ENCODE measurements at places on chromosomes 11 and 22.

- no peak for DNase-seq
Measured at GRCh38 chr11:9803685-9804418, 140.0 kb downstream of the SWAP70 start.

DNA sequence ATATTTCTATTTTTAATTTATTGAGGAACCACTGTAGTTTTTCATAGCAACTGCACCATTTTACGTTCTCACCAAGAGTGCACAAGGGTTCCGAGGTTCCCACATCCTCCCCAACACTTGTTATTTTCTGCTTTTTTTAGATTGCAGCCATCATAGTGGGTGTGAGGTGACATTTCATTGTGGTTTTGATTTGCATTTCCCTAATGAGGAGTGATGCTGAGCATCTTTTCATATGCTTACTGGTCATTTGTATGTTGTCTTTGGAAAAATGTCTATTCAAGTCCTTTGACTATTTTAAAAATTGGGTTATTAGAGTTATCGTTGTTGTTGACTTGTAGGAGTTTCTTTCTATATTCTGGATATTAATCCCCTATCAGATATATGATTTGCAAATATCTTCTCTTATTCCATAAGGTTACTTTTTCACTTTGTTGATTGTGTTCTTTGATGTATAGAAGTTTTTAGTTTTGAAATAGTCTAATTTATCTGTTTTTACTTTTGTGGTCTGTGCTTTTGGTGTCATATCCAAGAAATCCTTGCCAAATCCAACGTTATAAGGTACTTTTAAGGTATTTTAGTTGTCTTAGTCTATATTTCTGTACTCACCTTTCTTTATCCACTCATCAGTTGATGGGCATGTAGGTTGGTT is 9.0 kb downstream of the NEAT1 start:
- no peak for DNase-seq

- DNase-seq = no peak
Measured at GRCh38 chr11:105274631-105275030, 135.1 kb upstream of the CARD18 start.

DNA sequence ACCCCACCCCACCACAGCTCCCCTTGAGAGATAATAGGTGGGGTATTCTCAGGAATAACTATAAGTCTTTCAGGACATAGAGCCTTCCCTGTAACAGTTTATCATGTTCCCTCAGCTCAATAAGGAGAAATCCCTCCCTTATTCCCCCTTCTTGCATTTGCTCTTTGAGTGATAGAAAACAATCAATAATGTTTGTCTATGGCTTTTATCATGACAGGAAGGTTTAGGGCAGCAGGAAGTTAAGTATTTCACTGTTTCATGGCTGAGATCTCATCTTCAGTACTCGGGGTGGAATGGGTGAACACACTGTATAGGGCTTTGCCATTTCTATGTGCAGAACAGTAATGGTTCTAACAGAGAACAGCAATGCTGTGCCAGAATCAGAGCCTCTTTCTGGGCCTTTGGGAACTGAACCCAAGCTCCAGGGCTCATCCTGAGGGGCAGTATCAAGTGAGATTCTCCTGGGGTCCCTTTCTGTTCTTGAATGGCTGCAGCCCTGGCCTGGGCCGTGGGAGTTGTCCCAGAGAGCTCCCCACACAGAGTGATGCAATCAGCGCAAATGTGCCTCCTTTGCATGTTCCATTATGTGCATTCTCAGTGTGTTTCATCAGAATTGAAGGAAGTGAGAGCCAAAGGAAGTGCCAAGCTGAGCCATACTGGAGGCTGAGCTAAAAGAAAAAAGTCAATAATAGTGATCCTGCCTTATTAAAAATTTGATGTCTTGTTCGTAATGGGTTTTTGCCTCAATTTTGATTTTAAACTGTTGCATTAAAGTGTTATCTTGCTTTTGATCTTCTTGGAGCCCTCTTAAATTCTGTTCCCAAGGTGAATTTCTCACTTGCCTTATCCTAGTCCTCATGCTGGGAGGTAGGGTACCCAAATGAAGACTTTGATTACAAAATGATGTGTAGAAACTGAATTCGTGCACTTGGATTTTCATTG is 2.9 kb upstream of the CYP2R1 start:
- DNase-seq = no peak

GRCh38 chr22:33841281-33842005 is 78.8 kb downstream of the LARGE1 start:
- DNase-seq = no peak

GRCh38 chr11:79348976-79349682 is 91.7 kb downstream of the TENM4 start:
- DNase-seq = no peak

DNA sequence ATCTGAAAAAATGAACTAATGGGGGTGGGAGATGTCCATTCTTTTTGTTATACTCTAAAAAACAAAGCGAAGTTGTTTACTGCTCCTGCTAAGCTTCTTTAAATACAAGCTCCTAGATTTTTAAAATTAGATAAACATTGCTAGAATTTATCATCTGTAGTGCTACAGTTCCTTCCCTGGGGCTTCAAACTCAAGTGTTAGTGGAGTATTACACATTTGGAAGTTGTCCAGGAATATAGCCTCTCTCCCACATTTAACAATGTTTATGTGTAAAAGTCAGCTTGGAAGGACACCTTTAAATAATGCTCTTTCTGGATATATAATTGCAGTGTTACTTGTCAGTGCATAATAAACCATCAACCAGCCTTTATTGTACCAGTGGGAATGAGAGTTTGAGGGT is 155.5 kb downstream of the SPON1 start:
- DNase-seq = no peak

DNA sequence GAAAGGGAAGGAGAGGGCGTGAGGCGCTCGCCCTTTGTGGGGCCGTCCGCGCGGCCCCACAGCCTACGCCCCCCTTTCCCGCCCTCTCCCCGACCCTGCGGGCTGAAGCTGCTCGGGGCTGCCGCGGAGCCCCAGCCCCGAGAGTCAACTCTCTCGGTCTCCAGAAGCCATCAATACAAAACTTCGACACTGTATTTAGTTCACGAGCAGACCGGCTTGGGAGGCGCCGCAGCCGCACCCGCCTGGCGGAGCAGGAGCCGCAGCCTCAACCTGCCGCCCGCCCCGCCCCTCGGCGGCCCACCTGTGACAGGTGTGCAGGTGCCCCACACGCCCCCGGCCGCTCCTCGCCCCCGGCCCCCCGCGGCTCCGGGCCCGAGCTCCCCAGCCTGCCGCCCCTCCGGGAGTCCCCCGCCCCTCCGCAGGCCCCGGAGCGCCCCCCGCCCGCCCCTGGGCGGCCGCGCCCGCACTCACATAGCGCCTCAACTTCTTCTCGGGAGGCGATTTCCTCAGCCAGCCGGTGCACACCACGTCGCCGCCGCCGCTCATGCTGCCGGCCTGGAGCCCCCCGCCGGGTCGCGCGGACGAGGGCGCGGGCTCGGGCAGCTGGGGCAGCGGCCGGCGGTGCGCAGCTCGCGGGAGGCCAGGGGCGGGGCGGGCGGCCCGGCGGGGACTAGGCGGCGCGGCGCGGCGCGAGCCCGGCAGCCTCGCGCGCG is at the start of gene GAB2:
TSS of gene GAB2 (minus strand) at position 646 of the 713 bp plus-strand sequence. CDS start at position 546, 100 bp downstream.
- DNase-seq = peak; percentile 46

GRCh38 chr11:2804189-2804588 is 81.4 kb downstream of the CDKN1C start:
- DNase-seq = no peak

DNA sequence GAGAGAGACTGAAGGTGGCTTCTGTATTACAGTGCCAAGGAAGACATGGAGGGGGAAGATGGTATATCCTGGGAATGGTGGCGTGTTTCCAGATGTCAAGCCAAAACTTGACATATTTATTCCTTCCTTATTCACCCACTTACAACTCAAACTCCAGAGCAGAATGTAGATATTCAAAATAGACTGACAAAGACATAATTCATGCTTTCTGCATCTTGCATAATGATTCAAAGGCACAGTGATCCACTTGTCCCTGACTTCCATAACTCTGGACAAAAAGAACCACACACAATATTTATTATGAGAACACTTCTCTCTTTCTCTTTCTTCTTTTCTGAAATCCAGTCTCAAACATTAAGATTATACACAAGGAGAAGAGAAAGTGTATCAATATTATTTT is 48.9 kb downstream of the SLC17A6 start:
- no peak for DNase-seq

GRCh38 chr11:123510579-123510905 is 80.5 kb downstream of the GRAMD1B start:
- no peak for DNase-seq

DNA sequence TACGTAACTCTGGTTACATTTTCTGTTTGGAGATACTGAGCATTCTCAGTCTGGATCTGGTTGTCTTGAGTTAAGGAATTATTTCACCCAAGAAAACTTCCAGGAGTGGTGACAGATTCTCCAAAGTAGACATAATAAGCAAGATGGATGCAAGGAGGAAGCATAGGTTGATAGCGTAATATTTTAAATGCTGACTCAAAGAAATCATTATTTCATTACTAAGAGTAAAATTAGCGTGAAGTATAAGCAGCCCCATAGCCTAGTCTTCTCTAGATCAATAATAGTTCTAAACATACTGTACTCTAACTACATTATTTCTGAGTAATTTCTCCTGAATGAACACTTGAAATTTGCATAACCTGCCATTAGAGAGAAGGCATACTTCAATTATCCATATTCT is 57.5 kb upstream of the MS4A8 start:
- no peak for DNase-seq

- DNase-seq = no peak
Measured at GRCh38 chr11:127039591-127039990, 39.0 kb upstream of the KIRREL3 start.

DNA sequence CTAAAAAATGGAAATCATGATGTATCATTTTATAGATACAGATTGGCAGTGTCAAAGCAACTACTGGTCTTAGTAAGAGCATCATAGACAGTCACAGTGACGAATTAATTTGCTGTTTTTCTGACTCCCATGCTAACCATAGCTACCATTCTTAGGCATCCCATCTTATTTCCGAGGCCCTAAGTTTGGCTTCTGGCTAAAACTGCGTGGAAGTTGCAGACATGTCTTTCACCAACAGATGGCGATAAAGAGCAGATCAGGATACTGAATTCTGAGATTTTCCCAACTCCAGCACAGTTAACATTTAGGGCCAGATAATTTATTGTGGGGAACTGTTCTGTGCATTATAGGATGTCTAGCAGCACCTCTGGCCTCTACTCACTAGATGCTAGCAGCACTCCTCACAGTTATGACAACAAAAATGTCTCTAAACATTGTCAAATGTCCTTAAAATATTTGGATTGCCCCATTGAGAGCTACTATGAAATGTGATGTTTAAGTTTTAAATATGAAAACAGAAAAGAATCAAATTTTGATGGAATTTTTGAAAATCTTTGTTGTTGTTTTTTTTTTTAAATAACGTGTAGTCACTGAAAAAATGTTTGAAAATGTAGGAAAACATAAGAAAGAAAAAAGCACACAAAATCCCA is 16.3 kb downstream of the OR2AG2 start:
- DNase-seq = peak; percentile 11

DNA sequence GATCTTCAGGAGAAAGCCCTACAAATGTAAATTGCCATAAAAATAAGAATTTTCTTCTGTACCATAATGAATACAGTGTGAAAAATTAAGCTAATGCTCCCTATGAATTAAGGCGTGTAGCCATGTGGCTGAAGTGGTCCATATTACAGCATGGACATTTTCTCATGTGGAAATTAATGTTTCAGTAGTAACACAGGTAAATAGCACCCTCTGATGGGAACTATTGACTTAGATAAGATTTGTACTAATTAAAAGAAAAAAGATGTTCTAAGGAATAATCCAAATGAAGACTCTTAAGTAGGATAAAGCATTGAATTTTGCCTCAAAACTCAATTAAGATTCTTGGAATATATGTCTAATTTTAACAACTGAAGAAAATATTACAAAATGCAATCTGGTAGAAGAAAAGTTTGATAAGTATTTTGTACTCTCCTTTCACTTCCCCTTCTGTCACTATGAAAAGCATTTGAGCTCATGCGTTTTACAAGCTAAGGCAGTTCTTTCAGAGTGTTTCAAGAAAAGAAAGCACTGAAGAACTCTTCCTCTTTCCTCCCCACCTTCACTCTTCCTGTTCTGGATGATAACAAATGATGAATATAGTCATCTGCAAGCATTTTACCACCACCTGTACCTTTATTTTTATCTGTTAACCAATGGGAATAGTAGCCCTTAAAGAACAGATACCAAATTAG is 9.9 kb upstream of the OR8D2 start:
- DNase-seq = no peak

DNA sequence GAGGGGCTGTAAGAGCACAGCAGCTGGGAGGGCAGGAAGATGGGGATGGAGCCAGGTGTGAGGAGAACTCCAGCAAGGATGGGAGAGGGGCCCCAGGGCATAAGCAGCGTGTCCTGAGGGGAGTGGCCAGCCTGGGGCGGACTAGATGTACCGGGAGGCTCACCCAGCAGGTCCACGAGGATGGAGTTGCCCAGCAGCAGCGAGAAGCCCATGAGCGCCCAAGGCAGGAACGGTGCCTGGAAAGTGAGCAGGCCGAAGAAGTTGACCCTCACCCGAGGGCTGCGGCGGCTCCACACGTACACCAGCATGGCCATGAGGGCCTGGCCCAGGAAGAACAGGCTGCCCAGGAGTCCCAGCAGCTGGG is 1.3 kb downstream of the DERL3 start:
- no peak for DNase-seq

- no peak for DNase-seq
Measured at GRCh38 chr11:62959422-62959980, 25.3 kb downstream of the SLC22A6 start.

- no peak for DNase-seq
Measured at GRCh38 chr11:77163271-77163670, 35.2 kb downstream of the MYO7A start.

DNA sequence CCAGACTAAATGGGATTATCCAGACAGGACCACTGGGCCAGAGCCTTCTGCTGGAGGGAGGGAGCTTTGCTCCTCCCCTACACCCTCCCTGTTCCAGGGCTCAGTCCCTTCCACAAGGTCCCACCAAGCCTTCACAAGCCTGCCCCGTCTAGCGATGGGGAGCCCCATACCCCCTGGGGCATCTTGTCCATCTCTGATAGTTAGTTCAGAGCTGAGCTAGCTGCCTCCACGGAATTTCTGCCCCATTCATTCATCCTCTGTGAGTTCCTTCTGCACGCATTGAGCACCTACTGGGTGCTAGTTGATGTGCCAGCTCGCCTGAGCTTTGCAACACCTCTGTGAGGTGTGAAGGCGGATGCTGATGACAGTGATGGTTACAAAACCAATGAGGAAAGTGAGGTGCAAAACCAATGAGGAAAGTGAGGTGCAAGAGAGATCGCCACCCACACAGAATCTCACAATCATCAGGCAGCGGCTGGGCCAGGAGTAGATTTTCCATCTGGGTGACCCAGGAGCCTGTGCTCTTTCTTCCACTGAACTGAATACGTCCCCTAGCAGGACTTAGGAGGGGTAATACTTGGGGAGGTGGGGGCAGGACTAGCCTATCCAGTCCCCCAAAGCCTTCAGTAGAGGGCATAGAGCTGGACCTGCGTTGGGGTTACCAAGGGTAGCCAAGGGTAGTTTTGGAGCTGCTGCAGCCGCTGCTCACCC is 21.5 kb upstream of the CBX7 start:
- no peak for DNase-seq

DNA sequence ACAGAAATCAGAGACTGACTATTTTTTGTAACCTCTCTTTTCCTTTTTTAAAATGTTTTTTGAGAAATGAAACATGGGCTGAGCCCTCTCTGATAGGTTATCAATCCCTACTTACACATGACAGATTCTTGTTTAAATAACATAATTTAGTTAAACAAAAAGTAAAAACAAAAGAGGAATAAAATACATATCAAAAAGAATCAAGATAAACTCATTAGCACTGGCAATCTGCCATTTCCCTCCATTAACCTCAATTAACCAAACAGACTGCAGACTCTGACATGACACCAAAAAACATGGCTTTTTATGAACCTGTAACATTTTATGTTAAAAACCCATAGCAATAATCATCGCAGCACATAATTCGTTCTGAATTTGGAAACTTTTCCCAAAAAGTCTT is 284.4 kb upstream of the MTNR1B start:
- no peak for DNase-seq

Measured in NCI-H187 (cell line).